ENCODE measurements at places on chromosomes 3 and 15.

- no peak for DNase-seq
Observed at GRCh38 chr3:112197131-112197530, 64.1 kb upstream of the GCSAM start.

GRCh38 chr15:57662802-57663201 lies 43.7 kb upstream of the POLR2M start:
- no peak for DNase-seq

- no peak for DNase-seq
Observed at GRCh38 chr3:23671851-23672589, 133.7 kb upstream of the UBE2E1 start.

GRCh38 chr3:192570821-192571791 lies 156.2 kb downstream of the FGF12 start:
- DNase-seq, result no peak

DNA sequence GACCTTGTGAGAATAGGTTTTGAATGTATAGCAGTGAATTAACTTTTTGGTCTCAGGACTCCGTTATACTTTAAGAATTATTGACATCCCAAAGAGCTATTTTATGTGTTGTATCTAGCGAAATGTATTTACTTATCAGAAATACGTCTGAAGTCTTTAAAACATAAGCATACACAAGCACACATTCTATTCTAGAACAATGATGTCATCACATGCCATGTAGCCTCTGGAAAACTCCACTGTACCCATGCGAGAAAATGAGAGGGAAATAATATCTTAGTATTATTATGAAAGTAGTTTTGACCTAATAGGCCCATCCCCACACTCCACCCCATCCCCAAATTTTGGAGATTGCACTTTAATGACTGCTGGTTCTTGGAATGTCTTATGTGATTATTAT lies 1.5 kb downstream of the POLR2M start:
- DNase-seq, result no peak

GRCh38 chr3:1190569-1190968 lies 97.7 kb downstream of the CNTN6 start:
- DNase-seq, result no peak

DNA sequence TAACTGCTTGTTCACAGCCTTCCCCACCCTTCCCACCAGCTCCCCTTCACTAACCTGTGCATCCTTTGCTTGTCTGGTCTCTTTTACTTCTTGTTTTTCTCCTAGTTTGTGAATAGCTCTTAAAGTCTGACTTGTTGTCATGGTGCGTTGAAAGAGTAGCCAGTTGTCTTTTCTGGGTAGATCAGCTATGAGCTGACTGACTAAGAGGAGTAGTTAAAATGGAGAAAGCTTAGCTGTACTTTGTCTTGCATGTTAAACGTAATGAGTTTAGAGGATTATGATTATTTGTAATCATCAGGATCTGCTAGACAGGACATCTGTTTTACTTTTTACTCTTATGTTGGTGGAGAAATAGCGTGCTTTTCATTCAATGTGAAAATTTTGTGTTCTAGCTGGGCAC lies 35.9 kb downstream of the ATP2C1 start:
- DNase-seq, result no peak

GRCh38 chr3:11047500-11047899 lies 55.0 kb downstream of the SLC6A1 start:
- DNase-seq, result no peak

DNA sequence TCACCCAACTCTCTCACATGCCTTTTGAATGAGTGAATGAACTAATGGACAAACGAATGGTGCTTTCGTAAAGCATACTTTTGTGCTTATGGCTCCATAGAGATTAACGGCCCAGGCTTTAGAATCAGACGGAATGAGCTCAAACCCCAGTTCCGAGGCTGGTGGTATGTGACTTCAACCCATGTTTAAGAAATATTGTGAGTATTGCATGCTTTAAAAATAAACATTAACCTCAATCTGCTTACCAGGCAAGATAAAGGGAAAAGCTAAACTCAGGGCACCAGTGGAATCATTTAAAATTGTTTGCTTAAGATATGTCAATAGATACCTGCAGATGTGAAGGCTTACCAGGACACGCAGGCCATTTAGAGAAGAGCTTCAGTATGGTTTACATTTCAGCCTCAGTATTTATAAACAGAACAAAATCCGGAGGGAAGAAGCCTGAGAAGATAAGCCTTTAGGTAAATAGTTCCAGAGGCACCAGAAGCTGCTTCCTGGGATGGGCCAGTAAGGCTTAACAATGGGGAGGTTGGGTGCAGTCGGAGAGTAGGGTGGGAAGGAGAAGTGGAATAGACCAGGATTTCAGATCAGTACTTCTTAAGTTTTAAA lies 186.4 kb downstream of the ADAMTS9 start:
- no peak for DNase-seq

- no peak for DNase-seq
Observed at GRCh38 chr3:186142393-186142932, 33.6 kb upstream of the ETV5 start.

DNA sequence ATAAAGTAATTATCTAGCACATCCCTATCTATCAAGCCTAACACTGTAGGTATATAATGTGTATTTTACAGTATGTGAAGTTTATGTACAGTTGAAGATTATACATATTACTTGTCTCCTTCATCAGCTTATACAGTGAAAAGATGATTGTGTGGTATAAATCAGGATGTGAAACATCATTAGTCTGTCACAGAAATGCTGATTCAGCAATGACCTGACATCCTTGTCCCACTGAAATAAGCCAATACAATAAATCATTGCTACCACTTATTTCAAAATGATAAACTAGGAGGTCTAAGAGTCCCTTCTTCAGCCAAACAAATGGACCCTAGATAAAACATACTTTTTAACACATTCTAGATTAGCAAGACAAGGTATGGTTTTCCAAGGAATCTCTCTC lies 225.3 kb downstream of the OCA2 start:
- no peak for DNase-seq

DNA sequence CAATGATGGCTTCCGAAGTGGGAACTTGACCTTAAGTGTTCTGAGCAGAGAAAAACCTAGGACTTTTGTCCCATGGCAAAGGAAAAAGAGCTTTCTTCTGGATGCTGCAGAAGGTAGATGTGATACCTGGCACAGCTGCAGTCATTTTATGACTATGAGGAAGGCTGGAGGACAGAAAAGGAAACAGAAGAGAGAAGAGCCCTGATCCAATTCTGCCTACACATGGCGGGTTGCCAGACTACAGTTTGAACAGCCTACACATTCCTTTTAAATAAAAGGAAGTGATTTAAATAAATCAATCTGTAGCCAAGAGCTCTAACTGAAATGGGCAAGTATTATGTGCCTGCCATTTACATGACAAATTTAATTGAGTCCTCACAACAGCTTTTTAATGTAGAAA lies 43.6 kb upstream of the CHRNB4 start:
- DNase-seq, result no peak

DNA sequence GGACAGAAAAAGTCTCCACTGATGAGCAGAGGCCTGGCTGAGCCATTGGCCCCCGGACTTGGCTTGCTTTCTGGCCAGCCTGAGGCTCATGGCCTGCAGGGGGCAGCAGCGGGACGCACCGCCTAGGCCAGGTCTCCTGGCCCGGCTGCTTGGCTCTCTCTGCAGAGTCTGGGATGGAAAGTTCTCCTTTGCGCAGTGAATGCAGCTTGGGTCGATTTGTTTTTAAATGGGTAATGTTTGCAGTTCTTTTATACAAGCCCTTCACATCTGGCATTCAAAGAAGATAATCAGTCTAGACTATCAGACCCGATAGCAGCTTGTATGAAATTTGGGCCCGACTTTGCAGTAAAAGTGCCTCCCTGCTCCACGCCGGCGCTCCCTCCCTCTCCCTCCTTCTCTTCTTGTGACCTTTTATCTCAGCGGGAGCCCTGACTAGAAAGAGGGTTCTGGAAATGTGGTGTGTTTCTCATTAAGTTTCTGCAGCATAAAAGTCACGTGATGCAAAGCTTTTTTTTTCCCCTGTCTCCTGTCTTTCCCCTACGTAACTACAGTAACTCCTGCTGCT lies 59.9 kb downstream of the ZNF621 start:
- DNase-seq, result no peak

DNA sequence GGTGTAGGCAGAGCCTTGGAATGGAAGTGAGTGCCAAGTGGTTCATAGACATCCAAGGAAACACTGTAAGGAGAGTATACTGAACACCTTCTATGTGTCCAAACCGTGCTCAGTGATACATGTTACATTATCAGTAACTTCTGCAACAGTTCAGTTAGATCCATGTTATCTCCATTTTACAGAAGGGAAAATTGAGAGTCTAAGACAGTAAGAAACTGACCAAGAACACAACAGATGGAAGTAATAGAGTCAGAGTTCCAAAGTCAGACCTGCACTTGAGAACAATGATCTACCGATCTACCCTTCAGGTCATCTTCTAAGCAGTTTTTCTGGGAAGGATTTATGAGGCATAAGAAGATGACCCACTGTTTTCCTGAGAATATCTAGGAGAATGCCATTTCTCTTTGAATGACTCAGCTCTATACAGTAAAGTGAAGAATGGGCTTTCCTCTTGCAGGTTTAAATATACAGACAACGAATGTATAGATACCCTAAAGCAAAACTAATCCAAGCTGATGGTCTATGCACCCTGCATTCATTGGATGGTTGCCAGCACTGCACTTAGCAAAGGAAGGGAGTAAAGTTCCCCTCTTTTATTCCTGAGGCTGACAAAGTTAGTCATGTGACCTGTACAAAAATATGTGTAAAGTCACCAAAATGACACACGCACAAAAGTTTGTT lies 604.1 kb upstream of the MDFIC2 start:
- DNase-seq, result no peak

DNA sequence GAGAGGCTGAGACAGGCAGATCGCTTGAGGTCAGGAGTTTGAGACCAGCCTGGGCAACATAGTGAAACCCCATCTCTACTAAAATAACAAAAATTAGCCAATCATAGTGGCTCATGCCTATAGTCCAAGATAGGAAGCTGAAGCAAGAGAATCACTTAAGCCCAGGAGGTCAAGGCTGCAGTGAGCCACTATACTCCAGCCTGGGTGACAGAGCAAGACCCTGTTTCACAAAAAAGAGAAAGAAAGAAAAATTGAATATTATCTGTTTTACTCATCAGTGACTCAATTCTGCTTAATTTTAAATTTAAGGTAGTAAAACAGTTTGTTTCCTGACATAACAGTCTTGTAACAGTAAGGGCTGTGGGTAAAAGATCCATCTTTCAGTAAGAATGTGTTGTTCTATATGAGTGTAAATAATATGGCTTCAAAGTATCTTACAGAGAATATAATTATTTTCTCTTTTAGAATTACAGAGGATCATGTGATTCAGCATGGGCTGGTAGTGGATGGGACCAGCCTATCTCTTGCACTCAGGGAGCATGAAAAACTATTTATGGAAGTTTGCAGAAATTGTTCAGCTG lies 85.8 kb downstream of the ATP11B start:
- no peak for DNase-seq

DNA sequence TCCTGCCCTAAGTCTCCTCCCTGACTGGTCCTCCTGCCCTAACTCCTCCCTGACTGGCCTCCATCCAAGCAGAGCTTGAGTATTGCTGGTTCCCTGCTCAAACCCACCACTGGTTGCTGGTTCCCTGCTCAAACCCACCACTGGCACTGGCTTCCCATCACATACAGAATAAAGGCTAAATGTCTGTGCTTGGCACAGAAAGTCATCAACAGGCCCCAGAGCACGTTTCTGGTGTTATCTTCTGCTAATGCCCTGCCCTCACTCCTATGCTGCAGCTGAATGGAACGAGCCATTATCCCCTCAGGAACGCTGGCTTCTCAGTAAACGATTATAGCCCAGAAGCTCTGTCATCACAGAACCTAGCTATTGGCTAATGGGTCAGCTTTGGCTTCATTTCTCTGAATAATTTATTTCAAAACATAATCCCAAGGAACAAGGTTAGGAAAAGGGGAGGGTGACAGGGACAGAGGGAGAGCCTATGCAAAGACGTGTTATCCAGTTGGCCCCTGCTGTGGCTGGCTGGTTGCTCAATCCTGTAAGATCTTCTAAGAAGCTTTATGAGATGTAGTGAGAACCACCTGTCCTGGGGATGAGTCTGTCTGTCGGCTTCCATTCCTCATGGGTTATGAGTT lies 6.3 kb upstream of the MUC20 start:
- no peak for DNase-seq

DNA sequence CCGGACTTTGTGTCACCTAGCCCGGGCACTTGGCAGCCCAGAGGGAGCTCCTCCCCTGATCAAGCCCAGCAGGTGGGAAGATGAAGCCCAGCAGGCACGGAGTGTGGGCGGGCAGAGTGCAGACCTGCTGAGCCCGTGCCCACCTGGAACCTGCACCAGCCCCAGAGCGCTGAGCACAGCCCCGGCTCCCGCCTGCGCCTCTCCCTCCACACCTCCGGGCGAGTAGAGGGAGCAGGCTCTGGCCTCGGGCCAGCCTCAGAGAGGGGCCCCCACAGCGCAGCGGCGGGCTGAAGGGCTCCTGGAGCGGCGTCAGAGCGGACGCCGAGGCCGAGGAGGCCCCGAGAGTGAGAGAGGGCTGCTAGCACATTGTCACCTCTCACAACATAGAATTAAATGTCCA lies 257.7 kb downstream of the VGLL3 start:
- DNase-seq, result peak; percentile 18

DNA sequence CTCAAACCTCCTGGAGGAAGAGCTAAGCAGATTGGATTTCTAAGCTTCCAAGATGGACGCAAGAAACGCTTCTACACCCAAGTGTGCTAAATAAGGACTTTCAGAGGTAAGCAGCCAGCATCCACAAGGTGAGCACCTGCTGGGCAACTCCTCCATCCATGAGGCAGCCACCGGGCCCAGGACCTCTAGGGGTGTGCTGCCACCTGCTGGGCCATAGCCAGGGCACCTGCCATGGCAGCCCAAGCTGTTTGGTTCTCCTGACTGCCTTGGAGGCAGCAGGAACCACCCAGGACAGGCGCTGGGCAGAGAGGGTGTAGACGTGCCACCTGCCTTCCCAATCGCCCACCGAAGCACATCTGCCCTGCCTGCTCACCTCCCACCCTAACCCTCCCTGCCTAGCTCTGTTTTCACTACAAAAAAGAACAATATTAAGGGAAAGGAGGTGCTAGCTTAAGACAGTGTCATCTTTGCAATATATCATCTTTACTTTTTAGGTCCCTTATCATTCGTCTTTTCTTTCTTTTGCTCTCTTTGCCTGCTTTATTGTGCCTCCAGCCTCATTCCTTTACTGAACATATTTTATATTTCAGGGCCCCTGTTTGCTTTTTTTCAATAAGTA lies 12.9 kb downstream of the C15orf62 start:
- DNase-seq, result no peak

- DNase-seq, result peak; percentile 11
Observed at GRCh38 chr15:38186507-38186906, 66.1 kb upstream of the SPRED1 start.

DNA sequence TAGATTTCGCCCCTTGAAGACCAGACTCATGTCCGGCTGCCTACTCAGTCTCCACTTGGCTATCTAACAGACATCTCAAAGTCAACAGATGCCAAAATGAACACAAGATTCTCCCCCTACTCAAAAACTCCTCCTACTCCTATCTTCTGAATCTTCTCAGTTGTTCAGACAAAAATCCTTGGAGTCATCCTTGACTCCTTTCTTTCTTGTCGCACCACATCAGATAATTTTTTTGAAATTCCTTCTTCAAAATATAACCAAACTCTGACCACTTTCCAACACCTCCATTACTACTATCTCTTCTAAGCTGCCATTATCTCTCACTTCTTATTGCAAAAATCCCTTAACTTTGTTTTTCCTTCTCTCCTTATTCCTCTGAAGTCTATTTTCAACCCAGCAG lies 141.9 kb upstream of the SLC7A14 start:
- no peak for DNase-seq
